NCI-H510A treated with DMSO at 0.1 percent for 48 hours (cell line): ENCODE measurements at places on chromosomes 7 and 10.
A peak's percentile ranks its signal among the peaks of the same experiment; 100 is the strongest.

- DNase-seq, result no peak
These were observed 458.5 kb downstream of the GFRA1 start for GRCh38 chr10:115814542-115814941.

DNA sequence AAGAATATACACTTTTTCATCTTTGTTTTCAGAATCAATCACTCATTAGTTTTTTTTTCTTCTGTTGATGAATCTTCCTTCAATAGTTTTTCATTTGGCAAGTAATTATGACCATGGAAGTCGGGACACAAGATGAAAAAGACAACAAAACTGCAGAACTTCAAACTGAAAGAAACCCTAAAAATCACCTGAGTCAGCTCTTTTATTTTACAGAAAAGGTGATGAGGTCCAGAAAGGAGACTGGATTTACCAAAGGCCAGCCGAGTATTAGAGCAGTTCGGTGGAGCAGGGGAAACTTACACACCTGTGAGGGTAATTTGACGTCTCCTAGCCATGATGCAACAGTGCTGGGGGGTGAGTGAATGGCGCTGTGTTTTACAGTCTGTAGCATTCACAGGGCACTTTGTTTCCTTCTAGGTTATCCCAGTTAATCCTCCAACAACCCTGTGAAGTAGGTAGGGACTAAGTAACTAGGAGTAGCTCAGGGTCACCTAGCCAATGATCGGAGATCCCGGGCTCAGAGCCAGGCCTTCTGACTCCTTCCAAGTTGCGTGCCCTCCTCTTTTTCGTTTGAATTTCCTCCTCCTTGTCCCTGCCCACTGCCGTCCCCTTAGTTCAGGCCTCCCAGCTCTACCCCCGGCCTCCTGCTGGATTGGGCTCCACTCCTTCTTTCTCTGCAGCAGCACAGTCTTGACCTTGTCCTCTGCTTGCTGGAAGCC is 14.0 kb downstream of the RBM20 start:
- DNase-seq, result no peak

DNA sequence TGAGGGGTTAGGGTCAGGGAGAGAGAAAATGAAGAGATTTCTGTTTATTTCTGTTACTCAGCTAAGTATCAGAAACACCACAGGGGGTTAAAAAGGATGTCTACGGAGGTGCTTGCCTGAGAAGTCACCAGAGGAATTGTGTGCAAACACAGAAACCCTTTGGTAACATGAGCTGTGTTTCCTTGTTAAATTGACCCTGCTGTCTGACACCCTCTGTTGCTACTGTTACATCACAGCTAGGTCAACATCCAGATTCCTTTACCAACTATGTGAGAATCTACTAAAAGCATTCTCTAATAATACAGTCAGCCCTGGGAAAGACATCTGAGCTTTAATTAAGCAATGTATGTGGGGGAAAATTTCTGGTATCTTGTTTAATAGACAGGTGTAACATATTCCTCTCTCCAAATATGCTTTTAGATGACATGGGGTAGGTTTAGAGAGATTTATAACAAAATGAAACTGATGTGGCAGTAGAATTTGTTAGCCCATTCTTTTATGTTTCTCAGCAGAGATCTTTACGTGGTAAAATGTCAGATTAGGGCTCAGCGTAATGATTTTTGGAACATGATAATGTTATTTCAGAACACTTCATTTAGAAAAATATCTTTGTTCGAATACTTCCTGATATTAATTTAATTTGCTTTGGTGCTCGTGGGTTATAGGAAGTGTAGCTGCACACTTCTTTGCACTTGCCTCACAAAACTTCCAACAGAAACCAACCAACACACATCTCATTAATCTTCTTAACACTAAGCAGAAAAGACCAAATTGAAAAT is 168.0 kb upstream of the AHR start:
- peak; percentile 34 for DNase-seq

DNA sequence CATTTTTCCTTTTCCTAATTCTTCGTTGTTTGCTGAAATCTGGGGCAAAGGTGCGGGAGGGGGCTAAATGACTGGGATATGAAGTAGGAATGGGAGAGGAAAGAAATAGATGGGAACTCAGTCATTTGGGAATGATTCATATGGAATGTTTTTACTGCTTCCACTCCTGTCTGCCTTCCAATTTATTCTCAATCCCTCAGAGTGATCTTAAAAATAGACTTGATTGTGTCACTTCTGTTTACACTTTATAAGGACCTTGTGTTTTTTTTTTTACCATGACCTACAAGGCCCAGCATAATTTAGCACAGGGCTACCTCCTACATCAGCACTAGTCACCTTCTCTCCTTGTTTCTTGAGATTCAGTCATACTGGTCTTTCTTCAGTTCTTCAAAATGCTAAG is 97.9 kb downstream of the PTEN start:
- no peak for DNase-seq

- no peak for DNase-seq
These were observed 12.2 kb upstream of the RSBN1L start for GRCh38 chr7:77684030-77684429.

DNA sequence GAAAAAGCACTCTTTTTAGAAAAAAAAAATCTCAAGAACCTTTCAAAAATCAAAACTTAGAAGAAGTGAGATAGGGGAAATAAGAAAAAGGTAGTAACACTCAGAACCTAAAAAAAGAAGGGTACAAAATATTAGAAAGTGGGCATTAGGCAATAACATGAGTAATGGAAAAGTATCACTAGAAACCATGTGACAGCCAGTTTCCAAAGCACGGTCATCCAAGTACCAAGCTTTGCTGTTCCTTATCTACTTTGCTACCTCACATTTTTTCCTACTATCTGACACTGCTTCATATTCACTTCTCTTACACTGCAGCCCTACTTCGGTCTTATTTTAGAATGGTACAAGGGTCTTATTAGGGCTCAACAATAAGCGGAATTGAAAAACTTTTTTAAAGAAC is 30.3 kb downstream of the IMMP2L start:
- no peak for DNase-seq

DNA sequence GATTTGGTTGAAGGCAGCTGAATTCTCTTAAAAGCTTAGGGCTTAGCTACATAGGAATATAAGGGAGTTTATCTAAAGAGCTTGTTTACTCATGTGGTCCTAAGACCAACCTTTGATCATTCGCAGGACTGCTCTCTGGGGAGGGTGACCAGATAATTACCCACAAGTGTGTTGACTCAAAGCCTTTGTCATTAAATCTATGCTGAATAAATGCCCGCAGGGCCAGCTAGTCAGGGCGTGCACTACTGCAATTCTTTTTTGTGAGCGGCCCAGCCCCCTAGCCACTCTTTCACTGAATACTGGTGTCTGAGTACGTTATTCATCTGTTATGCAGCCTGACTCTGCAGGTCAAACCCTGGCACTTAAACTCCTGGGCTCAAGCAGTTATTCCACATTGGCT is 69.6 kb downstream of the AKAP9 start:
- DNase-seq, result no peak

DNA sequence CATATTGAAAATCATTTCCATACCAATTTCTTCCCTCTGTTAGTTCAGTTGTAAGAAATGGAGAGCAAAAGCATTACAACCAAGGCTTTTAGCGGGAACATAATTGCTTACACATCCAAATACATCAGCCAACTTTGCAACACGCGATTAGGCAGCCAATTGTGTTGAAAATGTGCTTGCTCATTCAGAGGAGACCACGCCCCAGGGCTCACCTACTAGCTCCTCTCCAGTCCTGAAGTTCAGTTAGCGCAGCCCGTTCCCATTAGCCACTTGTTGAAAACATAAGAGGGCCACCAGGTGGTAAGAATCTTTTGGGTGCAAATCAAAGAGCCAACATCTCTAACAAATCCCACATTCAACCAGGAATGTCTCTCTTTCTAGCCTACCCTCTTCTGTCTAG is 213.2 kb upstream of the MDFIC start:
- DNase-seq, result no peak

DNA sequence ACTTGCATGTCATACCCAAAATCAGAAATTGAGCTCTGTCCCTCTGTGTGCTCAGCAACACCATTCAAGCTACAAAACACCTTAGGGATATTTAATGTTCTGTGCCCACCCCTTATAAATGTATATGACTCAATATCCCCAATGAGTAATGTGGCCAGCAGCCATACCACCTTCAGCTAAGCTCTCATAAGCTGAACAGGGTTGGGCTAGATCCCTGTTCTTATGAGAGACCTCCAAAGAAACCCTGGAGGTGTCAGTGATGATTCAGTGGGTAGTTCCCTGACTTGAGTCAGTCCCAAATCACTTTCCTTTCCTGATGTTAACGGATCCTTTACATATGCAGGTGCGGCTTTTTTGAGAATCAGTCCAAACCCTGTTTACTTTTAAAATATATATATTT is 253.8 kb downstream of the CREB5 start:
- no peak for DNase-seq

DNA sequence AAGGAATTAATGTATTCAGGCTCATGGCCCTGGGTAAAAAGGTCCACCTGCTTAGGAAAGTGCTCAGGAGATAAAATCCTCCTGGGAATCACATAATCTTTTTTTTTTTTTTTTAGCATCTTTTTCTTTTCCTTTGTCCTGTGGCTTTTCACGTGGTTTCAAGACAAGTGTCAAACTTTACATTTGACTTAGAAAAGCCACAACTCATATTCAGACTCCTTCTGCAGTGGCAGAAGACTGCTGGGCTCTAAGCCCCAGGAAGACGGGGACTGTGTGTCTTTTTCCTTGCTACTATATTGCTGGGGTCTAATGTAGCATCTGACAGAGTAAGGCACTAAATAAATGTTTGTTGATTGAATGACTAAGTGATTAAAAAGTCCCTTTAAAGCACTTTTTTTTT is 127.5 kb upstream of the ANKRD1 start:
- no peak for DNase-seq

DNA sequence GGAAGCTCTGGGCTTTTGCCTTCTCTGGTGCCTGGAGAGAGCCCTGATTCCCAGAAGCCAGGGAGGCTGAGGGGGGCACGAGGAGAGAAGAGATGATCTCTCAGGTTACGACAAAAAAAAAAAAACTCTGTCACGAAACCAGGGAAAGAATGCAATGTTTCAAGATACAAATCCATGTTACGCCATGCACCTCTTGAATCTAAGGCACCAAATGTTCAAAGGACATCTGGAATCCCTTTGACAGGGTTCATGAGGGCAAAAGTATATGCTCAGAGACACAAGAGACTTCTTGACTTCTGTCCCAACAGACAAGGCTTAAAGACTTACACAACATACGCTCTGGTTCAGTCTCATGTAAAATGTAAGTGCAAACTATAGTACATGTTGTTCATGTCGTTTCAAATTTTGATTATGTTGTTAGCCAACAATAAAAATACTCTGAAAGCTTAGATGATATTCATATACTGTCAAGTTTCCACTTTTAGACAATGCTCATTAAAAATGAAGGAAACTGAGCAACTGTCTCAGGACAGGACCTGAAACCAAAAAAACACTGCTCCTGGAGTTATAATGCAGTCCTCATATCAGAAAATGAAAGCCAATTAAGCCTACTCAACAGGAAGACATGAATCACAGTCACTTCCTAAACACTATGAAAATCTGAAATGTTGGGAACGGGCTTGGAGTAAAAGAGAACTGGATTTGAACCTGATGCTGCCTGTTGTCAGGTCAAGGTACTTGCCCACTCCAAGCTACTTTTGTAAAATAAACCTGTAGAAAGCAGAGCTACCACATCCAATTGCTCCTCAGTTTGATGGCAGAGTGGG is 72.3 kb downstream of the CHCHD3 start:
- DNase-seq, result no peak

DNA sequence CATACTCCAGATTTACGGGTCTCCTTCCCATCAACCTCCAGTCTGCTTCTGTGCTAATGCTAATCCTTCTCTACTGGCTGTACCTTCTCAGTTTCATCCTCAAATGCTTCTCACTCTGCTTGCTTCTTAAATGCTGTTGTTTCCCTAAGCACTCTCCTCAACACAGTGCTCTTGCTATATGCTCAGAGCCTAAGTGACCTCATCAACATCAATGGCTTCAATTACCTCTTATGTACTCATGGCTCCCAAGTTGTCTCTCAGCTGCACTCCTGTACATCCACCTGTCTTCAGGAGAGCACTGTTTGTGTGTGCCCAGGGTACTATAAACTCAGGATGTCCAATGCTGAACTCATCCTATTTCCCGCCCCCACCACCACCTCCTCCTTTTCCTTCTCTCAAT is 22.5 kb downstream of the ELAPOR2 start:
- DNase-seq, result peak; percentile 71

GRCh38 chr7:55878691-55879090 is 8.6 kb upstream of the ZNF713 start:
- DNase-seq, result no peak

DNA sequence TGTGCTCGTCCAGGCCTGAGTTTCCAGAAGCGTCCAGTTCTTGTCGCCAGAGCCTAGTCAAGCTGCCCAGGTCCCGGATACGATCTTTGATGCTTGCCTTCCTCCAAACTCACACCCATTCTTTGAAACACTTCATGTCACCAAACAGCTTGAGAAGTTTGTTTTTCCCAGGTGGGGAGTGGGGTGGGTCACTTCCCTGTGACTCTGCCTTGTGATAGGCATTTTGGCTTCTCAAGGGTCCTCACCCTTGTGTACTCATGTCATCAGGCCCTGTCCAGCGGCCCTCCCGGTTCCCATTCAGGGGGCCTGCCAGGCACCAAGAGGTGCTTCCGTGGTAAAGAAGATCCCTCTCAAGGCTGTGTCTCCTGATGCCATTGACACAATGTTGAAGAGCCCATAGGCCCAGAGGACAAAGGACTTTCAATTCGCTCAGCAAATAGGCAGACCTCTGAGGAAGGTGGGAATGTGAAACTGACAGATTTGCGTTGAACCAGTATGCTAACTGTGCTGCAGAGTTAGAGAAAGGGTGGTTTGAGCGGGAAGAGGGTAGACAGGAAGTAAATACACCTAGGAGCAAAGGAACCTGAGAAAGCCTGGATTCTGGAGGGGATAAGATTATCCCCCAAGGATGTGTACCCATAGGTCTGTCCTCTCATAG is 24.7 kb upstream of the SFTPA1 start:
- peak; percentile 86 for DNase-seq

- DNase-seq, result no peak
These were observed 29.8 kb downstream of the CEP41 start for GRCh38 chr7:130410868-130411541.

- DNase-seq, result no peak
These were observed 414.7 kb upstream of the NRP1 start for GRCh38 chr10:33749067-33749735.

DNA sequence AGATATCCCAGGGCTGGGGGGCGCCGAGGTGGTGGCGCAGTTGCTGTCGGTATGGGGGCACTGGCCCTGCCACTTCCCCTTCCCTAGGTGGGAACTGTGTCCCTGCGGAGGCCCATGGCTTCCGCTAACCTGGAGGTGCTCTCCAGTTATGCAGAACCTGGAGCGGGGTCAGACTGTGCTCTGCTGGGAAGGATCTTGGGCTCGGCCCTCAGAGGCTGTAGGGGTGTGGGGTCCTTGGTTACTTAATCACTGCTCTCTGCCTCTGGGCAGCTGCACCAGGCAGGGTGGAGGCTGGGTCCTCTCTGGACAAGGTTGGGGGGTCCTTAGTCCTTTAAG is 2.4 kb downstream of the BRI3 start:
- DNase-seq, result no peak

- no peak for DNase-seq
These were observed 153.6 kb downstream of the ADAM12 start for GRCh38 chr10:126234630-126235029.

GRCh38 chr7:69953136-69954067 is 355.1 kb downstream of the AUTS2 start:
- no peak for DNase-seq

GRCh38 chr7:73769481-73770001 is 529 bp downstream of the CLDN3 start:
- DNase-seq, result peak; percentile 11

GRCh38 chr7:78437118-78437517 is 638.5 kb downstream of the PHTF2 start:
- no peak for DNase-seq
